ENCODE measurements at places on chromosomes 13 and 19.

GRCh38 chr13:24763596-24764275 is at the start of gene RNF17:
Gene RNF17 (plus strand): TSS chr13:24764169. CDS start chr13:24764204, 35 bp downstream.
- no peak for DNase-seq

DNA sequence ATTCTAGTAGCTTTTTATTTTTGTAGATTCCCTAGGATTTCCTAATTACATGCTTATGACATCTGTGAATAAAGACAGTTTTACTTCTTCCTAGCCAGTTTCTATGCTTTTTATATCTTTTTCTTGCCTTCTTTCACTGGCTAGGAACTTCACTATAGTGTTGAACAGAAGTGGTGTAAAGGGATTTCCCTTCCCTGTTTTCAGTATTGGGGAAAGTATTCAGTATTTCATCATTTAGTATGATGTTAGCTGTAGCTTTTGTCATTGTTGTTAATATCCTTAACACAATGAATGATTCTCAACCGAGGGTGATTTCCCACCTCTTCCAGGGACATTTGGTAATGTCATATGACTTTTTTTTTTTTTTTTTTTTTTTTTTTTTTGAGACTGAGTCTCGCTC is 77.3 kb downstream of the SLC6A16 start:
- DNase-seq: no peak

DNA sequence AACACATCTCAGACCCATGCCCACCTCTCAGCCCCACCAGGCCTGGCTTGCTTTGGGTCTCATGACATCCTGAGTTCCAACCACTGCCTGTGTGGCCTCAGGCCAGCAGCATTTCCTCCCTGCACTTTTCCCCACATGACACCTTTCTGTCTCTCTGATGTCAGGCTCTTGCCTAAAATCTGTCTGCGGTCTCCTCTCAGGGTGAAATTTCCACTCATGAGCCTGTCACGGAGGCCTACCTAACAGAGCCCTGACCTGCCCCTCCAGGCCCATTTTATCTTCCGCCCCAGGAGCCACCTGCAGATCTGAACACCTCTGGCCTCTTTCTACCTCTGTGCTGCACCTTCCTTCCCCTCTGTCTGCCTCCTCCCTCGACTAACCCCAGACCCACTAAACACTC is 93.5 kb downstream of the ZDHHC20 start:
- DNase-seq: no peak

DNA sequence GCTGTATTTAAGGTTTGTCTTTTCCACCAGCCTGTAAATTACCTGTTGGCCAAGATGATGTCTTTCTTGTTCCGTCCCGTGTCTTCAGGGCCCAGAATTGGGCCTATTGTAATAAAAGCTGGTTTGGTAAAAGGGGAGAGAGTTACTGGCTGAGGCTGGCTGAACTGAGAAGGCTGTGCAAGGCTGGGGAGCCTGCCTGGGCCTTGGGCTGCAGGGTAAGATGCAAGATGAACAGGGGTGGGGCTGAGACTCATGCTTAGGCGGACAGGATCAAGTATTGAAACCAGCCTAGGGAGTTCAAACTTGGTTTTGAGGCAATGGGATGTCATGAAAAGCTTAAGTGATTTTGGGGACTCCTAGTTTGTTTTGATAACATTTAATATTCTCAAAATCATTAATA is 142.3 kb downstream of the PCCA start:
- DNase-seq: no peak

- no peak for DNase-seq
Observed at GRCh38 chr13:80408270-80408669, 67.3 kb upstream of the SPRY2 start.

- DNase-seq: no peak
Observed at GRCh38 chr19:7883796-7884570, 4.3 kb upstream of the LRRC8E start.

- DNase-seq: no peak
Observed at GRCh38 chr13:89554801-89555200, 1792.7 kb upstream of the MIR17HG start.

DNA sequence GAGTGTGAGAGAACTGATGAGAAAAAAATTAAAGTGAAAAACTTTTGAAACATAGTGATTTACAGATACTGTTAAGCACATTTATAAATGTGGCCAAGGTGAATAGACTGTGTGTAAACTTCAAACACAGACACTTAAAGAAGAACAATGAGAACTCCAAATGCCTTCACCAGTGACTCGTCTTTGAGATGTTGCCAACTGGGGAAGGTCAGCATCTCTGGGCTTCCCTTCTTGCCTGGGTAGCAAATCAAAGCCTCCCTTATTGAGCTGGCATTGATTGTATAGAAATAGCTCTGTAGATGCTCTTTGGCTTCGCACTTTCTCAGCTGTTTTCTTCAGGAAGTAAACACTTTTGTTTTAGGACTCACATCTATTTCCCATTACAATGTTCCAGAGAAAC is 177.3 kb upstream of the SGCG start:
- DNase-seq: no peak

DNA sequence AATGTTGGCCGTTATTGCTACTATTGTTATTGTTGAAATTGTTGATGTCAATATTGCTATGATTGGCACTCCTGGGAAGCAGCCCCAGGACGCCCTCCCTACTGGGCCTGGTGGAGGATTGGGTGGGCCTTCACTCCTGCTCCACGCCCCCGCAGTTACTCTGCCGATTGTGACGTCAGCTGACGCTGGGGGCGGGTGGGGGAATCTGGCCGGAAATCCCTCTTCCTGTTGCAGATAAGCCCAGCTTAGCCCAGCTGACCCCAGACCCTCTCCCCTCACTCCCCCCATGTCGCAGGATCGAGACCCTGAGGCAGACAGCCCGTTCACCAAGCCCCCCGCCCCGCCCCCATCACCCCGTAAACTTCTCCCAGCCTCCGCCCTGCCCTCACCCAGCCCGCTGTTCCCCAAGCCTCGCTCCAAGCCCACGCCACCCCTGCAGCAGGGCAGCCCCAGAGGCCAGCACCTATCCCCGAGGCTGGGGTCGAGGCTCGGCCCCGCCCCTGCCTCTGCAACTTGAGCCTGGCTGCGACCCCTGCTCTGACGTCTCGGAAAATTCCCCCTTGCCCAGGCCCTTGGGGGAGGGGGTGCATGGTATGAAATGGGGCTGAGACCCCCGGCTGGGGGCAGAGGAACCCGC is at the start of gene ETV2:
ETV2 (plus strand) TSS at position 231 of the 637 bp plus-strand sequence. CDS start 716 bp downstream, outside the sequence.
- DNase-seq: no peak

DNA sequence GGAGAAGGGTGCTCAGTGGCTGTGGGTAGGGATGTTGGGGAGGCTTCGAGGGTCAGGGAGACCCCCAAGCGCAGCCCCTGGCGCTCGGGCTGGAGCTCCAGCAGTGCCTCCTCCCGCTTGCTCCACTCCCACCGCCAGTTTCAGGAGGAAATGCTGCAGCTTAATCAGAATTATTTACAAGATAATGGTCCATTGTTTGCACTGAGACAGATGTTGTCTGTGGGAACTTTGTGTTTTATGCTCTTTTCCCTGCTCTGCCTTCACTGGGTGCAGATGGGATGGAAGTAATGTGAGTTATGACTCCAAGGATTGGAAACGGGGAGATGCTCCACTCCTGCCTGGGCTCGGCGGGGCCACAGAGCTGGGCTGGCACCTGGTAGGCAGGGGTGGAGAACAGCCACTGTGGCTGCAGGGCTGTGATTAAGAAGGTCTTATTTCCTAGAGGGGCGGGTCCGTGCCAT is 192.4 kb downstream of the ZNF536 start:
- DNase-seq: no peak

- no peak for DNase-seq
Observed at GRCh38 chr19:14418856-14419105, 360 bp downstream of the DDX39A start.

GRCh38 chr13:86710896-86711295 is 911.7 kb upstream of the SLITRK6 start:
- DNase-seq: no peak

DNA sequence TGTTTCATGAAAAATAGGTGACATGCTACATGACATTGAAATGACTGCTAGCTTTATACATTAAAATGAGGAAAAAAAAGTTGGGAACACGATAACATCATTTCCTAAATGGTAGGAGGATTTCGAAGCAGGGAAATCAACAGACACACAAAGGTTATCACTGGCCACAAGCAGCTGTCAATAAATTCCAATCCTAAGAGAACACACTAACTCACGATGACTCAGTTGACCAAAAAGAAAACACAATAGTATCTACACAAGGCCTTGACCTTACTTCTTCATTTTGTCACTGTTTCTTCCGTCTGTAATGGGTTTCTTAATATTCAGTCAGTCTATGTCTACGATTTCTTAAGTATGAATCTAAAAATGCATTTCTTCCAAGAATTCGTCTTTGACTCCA is 36.5 kb downstream of the STARD13 start:
- no peak for DNase-seq

- DNase-seq: no peak
Observed at GRCh38 chr19:11169896-11170678, 14.5 kb upstream of the SPC24 start.

DNA sequence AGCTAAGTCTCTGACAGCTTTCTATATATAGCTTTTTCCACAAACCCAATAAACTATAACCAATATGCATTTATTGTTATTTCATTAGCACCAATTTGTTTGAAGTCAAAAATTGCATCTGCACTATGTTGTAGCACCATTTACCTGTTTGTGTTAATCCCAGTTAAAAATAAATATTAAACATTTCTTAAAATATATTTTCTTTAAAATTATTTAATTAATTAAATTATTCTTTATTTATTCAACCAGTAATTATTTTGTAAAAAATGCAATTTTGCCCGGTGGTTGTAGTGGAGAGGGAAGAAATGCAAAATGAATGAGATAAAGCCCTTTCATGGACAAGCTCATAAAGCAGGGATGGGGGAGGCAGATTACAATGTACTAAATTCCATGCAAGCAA is 1257.9 kb downstream of the PCDH17 start:
- DNase-seq: no peak

GRCh38 chr13:90952326-90952725 is 395.2 kb upstream of the MIR17HG start:
- no peak for DNase-seq

DNA sequence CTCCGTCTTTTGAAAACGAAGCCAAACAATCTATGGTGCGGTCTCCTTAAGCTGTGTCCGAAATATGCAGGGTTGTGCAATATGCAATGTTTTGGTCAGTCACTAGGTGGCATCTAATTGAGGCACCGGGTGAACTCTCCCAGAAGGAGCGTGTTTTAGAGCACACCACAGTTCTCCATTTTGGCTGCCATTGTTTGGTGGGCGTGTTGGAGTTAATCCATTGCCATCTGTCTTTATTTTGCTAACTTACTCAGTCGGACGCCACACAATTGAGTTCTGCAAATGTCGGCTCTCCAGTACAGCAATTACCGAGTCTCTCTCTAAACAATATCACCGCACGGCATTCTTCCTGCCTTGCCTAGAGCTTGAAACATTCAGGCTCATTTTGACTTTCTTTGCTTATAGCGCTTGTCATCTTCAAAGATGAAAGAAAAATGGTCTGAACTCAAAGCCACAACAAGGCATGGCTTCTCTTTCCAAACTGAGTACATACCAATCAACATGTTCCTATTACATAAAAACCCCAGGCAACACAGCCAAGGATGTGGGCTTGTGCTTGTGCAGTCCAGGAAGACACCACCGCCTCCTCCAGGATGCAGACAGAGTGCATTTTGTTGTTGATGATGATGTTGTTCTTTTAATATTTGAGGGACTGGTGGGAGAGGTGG is 182.0 kb upstream of the SERP2 start:
- peak; percentile 46 for DNase-seq

- no peak for DNase-seq
Observed at GRCh38 chr13:97273341-97273831, 51.3 kb downstream of the MBNL2 start.

GRCh38 chr13:105906746-105907145 is 628.7 kb downstream of the EFNB2 start:
- DNase-seq: no peak

GRCh38 chr13:26422036-26422435 is 135.4 kb upstream of the WASF3 start:
- no peak for DNase-seq

DNA sequence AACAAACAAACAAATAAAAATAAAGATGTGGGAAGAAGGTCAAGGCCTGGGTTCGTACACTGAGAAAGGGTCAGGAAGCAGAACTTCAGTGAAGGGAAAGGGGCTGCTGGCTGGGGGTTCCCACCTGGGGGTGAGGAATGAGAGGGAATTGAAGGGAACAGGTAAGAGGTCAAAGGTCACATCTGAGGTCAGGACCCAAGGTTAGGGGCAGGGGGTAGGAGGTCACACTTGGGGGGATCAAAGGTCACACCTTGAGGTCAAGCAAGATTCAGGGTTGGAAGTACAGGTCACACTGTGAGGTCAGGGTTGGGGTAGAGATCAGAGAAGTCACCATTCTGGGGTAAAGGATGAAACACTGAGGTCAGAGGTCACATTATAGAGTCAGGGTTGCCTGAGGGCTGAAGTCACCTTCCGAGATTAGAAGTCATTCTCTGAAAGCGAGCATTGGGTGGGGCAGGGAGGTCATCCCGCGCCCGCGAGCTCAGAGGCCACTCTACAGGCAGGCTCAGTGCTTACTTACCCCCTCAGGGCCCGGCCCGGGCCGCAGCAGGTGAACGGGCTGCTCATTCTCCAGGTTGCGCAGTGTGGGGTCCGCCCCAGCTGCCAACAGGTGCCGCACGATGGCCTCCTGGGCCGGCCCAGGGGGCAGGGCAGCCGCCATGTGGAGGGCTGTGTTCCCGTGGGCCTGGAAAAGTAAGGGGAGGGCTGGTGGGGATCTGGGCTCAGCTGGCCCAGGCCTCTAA is 10.8 kb downstream of the NFKBID start:
- no peak for DNase-seq

GRCh38 chr13:109293166-109293565 is 493.2 kb downstream of the IRS2 start:
- DNase-seq: no peak

GRCh38 chr19:50549927-50550593 is 18.2 kb downstream of the LRRC4B start:
- DNase-seq: no peak

GRCh38 chr19:5934774-5935472 is 20.9 kb downstream of the CAPS start:
- peak; percentile 79 for DNase-seq

DNA sequence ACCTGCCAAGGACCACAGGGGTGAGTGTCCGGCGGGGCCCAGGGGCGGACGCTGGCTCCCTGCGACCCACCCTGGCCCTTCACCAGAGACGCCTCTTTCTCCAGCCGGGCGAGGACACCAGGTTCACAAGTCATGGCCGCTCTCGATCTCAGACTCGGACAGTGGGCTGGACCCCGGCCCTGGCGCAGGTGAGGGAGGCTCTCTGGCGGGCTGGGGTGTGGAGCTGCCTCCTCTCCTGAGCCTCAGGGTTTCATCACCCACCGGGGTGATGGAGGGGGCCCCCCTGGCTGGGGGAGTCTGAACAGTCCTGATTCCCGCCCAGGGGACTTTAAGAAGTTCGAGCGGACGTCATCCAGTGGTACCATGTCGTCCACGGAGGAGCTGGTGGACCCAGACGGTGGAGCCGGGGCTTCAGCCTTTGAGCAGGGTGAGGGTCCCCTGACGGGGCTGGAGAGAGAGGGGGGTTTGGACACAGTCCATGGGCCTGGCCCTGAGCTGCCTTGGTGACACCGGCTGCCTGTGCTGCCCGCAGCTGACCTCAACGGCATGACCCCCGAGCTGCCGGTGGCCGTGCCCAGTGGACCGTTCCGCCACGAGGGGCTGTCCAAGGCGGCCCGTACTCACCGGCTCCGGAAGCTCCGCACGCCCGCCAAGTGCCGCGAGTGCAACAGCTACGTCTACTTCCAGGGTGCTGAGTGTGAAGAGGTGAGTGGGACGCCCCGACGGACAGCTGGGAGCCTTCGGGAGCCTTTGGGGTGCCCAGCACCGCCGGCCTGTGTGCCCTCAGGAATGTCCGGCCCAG is 13.6 kb downstream of the ARHGAP45 start:
- no peak for DNase-seq

GRCh38 chr19:40612831-40613689 is 11.9 kb downstream of the LTBP4 start:
- no peak for DNase-seq

Data from BJ (cell line).